Thyroid gland (tissue), 4 donors: ENCODE measurements at places on chromosomes 3 and 15.

- DNase-seq: no peak
These were observed 13.1 kb downstream of the ROBO2 start for GRCh38 chr3:77052733-77053670.

DNA sequence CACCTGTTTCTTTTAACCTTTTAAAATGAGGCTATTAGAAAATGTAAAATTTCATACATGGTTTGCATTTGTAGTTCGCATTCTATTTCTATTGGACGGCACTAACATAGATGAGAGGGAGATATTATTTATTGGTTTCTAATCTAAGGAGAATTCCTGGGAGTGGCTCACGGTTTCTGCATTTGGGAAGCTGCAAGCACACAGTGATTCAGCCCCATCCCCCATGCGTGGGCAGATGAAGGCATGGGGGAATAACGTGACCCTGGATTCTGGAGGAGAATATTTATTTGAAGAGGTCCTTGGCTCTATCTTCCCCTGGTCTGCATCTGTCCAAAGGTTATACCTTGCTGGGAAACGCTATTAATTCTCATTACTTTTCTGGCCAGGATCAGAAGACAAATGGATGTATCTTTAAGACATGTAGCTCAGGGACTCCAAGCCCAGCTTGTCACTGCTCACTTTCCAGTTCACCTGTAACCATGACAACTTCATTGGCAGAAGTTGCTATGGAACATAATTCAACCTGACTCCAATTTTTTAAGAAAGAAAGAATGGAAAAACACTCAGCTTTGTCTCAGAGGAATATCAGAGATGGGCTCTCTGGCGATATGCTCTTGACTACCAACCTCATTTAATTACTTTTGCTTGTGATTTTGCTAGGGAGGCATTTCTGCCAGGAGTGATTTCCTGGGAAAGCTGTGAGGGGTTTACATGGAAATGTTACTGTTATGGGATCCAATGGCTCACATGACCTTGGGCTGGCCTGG lies 27.2 kb upstream of the POMGNT2 start:
- DNase-seq: no peak

DNA sequence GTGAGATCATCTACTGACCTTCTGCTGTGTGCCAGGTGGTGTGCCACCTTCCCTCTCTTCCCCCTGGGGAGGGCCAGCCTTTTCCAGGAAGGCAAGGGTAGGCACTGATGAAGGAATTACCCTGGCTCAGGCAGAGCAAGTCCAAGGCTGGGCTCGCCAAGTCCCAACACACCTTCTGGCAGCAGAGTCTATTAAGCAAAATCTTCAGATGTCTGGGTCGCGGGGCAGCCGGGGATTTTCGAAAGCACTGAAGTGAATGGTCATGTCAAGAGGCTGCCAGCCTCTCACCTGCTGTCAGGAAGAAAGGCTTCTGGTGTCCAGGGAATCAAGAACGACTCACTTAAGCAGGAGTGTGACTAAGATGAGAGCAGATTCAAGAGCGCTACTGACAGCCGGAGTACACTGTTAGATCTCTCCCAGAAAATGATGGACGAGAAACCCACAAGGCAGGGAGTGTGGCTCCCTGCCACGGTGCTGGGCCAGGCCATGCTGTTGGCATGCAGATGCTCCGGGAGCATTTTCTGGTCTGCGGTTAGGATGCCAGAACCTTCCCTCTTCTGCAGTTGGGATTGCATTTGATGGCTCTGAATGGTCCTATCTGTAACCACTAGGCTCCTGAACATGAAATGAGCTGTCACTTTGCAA lies 479.8 kb downstream of the SHQ1 start:
- peak; percentile 45 for DNase-seq

- DNase-seq: no peak
These were observed 70.3 kb downstream of the SCN5A start for GRCh38 chr3:38579141-38579540.

DNA sequence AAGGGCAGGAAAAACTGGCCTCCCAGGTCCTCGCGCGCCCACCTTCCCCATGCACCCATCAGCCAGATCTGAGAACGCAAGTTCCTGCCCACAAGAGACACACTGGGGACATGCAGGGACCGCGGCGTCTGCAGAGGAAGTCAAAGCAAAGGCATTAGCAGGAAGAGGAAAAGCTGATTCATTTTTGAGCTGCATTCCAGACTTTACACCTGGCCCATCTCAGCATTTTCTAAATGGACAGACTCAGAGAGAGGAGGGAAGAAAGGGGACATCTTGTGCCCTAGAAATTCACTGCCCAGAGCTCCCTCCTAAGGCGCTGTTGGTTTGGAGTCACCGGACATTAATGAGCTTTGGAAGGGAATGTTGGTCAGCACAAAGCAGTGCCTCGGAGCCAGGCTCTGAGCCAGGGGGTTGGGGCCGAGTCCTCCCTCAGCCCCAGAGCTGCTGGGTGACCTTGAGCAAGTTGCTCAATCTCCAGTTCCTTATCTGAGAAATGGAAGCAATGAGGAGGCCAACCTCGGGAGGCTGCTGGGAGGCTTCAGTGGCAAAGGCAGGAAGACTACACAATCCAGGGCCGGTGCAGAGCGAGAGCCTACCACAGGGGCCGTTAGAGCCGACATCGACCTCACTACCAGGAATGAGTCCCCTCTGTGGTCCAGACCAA lies 150.5 kb upstream of the IQSEC1 start:
- no peak for DNase-seq

- no peak for DNase-seq
These were observed 4.7 kb downstream of the BHLHE40 start for GRCh38 chr3:4983739-4984510.

DNA sequence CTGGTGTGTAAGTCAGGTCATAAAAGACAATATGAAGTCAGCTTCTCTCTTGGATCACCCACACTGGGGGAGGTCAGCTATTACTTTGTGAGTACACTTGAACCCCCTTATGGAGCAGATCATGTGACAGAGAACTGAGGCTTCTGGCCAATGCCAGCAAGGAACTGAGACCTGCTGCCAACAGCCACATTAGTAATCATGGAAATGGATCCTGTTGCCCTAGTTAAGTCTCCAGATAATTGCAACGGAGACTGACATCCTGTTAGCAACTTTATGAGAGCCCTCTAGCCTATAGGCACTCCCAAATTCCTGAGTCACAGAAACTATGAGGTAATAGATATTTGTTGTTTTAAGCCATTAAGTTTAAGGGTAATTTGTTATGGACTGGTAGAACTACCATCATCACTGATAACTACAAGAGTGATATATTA lies 110.4 kb upstream of the GMNC start:
- DNase-seq: no peak

GRCh38 chr15:35455201-35455600 lies 90.8 kb downstream of the DPH6 start:
- no peak for DNase-seq

- DNase-seq: no peak
These were observed 177.9 kb upstream of the TLE3 start for GRCh38 chr15:70275461-70276138.

- DNase-seq: no peak
These were observed 92.9 kb downstream of the LRRC3B start for GRCh38 chr3:26715431-26715830.
